Breast epithelium (tissue), 4 donors: ENCODE measurements at places on chromosomes 13 and 19.

DNA sequence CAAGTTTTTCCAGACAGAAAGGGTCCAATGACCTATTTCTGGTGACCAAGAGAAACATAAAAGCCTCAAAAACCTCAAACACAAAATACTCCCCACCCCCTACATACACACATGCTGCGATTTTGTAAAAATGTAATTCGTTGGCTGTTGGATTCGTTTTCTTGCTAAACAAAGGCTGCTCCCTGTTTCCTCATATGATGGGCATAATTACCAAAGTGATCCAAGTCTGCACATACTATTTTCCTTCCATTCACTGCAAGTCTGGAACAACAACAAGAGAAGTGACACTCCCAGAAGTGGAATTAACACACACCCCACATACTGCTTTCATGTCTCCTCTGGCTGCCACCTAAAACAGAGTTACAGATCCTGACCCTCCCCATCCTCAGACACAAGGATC, 131.9 kb downstream of the RAP2A start:
- no peak for DNase-seq

DNA sequence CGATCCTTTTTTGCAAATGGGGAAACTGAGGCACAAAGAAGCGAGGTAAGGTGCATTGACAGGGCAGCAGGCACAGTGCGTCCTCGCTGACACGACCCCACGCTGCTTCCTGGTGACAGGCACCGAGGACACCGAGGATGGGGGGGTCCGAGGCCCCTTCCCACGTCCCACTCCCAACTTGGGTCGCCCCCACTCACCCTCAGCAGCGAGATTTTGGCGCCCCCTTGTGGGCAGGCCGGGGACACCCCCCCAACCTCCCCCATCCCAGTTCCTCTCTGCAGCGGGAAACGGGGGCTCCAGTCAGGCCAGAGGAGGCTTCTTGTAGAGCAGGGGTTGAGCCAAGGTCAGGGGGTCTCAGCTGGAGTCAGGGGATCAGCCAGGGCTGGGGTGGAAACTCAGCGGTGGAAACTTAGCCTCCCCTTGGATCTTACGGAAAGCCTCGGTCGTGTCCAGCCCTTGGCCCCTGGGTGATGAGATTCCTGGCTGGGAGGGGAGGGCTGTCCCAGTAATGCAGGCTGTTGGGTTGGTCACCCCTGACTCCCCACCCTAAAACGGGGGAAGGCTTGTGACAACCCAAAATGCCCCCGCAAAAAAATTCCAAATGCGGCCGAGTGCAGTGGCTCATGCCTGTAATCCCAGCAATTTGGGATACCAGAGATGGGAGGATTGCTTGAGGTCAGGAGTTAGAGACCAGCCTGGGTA, 8.2 kb downstream of the SMIM24 start:
- no peak for DNase-seq

- DNase-seq: no peak
Observed at GRCh38 chr13:95707035-95707434, 30.1 kb downstream of the DNAJC3 start.

DNA sequence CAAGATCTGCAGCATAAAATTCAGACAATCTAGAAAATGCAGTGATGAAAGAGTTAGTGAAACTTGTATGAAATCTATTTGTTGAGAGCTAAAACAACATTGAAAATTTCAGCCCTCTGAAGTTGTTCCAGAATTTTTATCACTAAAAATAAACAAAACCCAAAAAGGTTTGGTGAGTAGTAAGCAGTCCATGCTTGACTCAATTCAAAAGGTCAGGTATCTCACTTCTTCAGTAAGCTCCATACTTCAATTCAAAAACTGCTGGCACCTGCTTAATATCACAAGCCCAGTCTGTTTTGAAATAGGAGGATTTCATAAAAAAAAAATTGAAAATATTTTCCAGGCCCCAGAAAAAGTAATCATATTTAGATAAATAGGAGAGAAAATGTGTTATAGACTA, 894.4 kb downstream of the SLITRK5 start:
- no peak for DNase-seq

- DNase-seq: no peak
Observed at GRCh38 chr19:28667348-28667977, 545.5 kb downstream of the UQCRFS1 start.

- no peak for DNase-seq
Observed at GRCh38 chr13:73698859-73699258, 435.3 kb downstream of the KLF12 start.
